ENCODE measurements at places on chromosomes 11 and 22.

DNA sequence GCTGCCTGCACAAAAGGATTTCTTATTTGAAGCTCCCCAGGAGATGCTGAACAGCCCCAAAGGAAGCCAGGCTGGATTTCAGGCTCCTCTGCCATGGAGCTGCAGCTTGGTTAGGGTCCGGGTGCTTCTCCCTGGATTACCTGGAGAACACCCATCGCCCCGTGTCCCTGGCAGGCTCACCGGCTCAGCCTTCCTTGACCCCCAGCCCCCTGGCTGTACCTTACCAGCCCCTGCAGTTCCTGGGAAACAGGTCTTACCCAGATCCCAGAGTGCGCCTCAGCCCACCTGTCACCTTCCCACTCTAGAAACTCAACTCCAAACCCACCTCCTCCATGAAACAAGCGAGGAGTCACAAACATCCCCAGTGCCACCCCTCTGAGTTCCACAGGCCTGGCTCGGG, 45.3 kb upstream of the CD5 start:
- DNase-seq = no peak

GRCh38 chr11:70696076-70696475, 297.7 kb downstream of the CTTN start:
- DNase-seq = no peak

DNA sequence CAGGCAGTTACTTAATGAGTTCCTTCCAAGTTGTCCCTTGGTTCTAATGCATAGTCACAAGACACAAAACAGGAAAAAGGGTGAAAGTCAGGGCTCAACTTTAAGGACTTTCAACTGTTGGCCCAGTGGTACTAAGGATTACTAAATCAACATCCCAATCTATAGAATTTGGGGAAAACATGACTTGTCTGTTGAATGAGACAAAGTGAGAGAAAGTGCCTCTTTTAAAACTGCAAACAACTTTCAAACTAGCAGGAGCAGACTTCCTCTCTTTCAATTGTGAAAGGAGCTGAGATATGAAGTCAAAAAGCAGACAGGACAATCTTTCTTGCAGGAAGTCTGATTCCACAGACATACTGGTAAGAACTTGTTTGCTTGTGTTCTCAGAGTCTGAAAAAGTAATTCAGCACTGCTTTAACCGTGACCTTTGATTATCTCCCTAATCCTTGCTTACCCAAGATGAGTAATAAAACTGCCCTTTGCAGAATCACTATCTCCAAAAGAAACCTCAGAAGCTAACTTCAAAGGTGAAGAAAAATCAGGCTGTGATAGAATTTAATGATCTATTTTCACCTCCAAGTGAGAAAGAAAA, 960.7 kb upstream of the RAG2 start:
- no peak for DNase-seq

DNA sequence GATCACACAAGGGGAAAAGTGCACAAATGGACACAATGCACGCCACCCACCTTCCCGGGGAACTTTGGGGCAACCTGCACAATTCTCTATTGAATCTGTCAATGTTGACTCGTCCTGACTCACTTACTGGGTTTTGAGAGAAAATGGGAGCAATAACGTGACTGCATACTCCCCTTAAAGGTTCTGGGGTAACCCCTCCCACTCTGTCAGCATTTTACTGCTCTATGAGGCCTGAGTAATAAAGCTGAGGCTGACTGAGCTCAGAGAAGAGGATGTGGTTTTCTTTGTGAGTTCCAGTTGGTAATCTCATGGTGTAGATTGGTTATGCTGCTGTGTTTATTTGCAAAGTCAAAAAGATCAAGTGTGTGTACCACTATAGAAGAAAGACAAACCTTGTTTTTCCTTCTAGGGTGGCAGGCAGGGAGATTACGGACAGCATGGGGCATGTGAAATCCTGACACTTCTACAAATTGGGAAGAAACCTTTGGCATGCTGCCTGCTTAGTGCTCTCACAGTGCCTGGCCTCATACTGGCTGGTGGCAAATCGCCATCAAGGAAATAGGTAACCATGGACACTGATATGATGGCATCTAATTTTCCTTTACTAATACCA, 16.1 kb upstream of the APOA1 start:
- DNase-seq = no peak

GRCh38 chr11:102911758-102912481, 37.1 kb upstream of the MMP12 start:
- DNase-seq = no peak

GRCh38 chr11:107973641-107974040, 35.1 kb upstream of the CUL5 start:
- no peak for DNase-seq

DNA sequence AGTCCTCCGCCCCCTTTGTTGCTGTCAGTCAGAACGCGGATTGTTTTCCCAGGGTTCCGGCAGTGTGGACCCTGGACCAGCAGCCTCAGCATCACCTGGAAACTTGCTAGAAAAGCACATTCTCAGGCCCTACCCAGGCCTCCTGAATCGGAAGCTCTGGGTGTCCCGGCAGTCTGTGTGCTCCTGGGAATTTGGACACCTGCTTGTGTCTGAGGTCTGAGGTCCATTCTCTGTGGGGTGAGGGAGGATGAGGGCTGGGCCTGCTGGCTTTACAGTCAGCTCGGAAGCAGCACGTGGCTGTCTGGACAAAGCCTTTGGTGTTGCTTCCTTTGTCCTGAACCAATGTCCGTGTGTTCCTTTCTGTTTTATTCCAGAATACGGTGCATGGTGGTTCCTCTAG, 299.7 kb downstream of the TBC1D22A start:
- DNase-seq = no peak

DNA sequence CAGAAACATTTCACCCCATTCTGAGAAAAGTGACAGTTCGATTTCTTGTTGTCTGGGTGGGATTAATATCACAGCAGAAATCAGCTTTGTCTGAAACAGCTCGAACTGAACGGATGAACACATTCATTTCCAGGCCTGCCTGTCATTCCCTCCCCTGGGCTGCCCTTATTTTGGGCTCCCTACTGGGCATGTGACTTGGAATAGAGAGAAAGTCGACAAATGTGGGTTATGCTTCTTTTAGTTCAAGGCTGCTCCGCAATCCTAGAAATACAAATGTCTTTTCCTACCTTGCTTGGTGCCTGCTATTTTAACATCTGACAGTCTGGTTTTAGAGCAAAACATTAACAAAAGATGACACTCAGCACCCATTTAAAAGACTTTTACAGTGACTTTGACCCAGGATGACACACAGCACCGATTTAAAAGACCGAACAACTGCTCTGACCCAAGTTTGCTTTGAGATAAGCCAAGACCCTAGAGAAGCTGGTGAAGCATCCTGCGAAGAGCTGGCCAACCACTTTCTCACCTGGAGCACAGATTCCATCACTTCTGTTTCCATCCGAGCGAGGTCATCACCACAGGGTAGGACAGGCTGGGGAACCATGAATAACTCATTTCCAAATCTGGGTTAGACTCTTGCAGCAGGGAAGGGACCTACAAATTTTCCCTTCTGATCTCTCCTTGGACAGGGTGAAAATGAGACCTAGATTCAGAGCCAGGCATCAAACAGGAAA, 13.1 kb downstream of the CLMP start:
- DNase-seq = no peak

- no peak for DNase-seq
Measured at GRCh38 chr11:125939081-125939521, 6.7 kb upstream of the VSIG10L2 start.

DNA sequence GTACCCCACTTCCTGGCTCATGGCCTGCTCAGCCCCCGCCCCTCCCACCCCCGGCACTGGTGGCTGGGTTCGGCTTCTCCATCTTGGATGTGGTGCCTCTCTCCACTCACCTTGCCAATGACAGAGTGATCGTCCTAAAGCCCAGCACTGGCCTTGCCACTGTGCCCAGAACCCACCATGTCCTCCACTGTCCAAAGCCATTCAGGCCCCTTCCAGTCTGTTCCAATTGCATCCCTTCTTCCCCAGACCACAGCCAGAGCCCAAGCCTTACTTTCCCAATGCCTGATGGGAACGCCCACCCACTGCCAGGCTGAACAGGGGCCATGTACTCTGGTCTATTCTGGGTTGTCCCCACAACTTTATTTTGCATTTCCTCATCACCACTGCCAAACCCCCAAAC, 625.8 kb upstream of the B3GAT1 start:
- DNase-seq = no peak

DNA sequence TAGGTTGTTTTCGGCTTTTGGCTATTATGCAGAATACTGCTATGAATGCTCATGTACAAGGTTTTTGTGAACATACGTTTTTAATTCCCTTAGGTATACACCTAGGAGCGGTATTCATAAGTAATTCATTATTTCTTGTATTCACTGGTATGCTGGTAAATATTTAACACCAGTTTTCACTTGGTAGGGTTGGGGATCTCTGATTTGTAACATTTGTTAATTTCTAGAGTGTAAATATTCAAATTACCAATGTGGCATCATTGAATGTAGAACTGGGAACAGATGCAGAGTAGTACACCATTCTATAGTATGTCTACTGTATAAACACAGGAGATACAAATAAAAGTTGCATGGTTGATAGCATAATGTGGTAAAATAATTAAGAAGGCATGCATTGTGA, 16.3 kb downstream of the GVQW3 start:
- no peak for DNase-seq

- DNase-seq = peak; percentile 15
Measured at GRCh38 chr11:103537904-103538502, 428.8 kb downstream of the DYNC2H1 start.

DNA sequence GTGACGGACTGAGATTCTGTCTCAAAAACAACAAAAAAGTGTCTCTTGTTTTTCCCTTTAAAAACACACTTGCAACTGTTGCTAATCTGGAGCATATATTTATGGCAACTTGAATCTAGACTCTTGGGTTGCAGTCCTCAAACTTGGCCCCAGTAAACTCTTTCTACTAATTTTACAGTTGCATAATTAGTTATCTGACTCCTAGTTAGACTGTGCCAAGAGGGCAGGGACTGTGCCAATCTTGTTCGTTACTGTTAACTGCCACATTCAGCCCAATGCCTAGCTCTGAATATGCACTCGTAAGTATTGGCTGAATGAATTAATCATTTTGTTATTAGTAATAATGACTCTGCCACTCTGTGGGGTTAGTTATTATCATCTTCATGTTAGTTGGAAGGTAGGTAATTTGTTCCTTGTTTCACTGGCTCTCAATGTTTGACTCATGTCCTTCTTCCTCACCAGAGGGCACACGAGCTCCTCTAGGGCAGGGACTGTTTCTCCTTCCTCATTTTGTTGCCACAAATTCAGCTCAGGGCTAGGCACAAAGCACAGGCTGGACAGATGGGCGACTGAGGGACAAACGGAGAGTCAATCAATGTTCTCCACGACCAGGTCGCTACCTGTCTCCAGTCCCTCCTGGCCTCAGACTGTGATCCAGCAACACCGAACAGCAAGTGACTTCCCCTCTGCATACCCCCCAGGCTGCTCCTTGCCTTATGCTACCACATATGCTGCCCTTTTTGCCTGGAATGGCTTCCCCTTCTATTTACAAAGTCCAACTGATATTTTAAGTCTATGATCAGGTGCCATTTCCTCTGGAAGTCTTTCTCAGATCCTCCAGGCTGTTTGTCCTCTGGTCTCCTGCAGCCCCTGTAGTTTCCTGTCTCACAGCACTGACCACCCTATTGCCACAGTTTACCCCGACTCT, 9.0 kb downstream of the CLPB start:
- no peak for DNase-seq

- DNase-seq = peak; percentile 49
Measured at GRCh38 chr22:36510966-36511881, 4.4 kb upstream of the FOXRED2 start.

- no peak for DNase-seq
Measured at GRCh38 chr11:92317222-92317621, 92.6 kb downstream of the FAT3 start.

GRCh38 chr22:44463151-44463550, 34.9 kb downstream of the RTL6 start:
- no peak for DNase-seq

All from erythroblast (primary cell).